Activated T-helper 1 cell treated with Interleukin-2 at 50 U/mL for 16 hours (primary cell): ENCODE measurements at places on chromosomes 5 and 9.

- DNase-seq = no peak
Measured at GRCh38 chr9:105389796-105390195, 58.0 kb upstream of the FSD1L start.

GRCh38 chr5:95631991-95632675, 12.2 kb downstream of the GPR150 start:
- peak; percentile 48 for DNase-seq

GRCh38 chr5:548256-548655, 24.0 kb upstream of the SLC9A3 start:
- DNase-seq = no peak

DNA sequence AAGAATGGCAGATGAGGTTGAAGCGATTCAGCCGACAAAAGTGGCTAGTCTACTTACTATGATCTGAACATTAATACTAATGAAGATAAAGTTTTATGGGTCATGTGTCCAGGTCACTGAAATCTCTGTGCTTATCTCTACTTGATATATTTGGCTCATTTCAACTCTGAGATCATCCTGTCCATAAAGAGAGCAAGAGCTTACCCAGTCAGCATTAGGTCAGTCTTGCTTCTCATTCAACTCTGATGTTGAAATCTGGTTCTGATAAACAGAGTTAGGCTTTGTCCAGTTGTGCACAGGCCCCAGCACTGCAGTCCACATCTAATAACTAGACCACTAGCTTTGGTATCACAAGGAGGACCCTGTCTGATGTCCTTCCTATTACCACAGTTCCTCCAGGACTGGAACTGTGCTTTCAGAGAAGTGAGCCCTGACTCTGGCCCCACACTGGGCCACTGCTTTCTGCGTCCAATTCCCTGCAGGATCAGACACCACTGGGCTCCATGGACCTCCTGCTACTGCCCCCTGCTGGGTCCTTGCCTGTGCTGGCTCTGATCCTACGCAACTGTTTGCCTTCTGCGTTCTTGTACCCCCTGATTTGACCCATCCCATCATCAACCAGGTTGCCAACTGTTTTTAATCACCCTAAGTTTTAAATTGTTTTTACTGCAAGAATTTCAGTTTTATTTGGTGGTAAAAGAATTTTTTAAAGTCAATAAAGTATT, 23.7 kb upstream of the FAM120A start:
- no peak for DNase-seq

- no peak for DNase-seq
Measured at GRCh38 chr5:74371621-74372020, 268.9 kb downstream of the ENC1 start.

DNA sequence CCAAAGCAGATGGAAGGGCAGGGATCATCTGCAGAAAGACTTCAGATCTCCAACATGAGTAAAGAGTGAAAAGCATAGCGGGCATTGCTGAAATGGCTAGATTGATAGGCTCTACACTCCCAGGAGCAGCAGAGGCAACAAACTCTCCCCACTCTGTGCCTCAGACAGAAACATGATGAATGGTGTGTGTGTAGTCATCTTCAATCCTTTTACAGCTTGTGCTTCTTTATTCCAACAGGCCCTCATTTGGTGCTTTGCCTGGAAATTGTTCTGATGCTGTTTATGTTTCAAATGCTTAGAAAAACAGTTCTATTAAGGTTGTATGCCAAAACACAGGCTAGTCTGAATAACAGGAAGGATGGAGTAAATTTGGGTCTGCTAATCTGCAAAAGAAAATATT, 176.2 kb downstream of the DMRTA1 start:
- DNase-seq = no peak

- no peak for DNase-seq
Measured at GRCh38 chr5:142853682-142854081, 83.5 kb downstream of the ARHGAP26 start.

DNA sequence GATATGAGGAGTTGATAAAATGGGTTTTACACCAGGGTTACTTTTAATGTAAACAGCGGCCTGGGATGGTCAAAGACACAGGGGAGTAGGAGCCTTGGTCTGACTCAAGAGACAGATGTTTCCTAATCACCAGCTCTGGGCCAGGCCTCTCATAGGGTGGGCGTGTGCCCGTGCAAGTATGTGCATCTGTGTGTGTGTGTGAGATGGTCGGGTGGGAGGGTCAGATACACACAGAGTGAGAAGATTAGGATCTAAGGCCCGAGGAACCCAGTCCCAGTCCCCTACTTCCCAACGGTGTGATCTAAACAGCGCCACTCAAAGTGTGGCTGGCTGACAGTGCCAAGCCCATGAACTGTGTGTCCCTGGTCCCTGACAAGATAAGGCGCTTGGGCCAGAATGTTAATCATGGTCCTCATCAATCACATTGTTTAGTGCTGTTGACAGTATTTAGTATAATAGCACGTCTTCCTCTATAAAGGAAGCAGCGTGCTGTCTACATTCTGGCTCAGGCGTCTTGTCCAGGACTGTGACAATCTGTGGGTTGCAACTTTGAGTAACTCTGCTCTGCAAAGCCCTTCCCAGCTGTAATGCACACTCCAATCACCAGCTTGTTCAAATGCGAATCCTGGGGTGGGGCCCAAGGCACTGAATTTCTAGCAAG, 173.7 kb downstream of the DAB2IP start:
- no peak for DNase-seq

GRCh38 chr9:20683351-20684034, 566 bp upstream of the FOCAD start:
- peak; percentile 2 for DNase-seq

- no peak for DNase-seq
Measured at GRCh38 chr9:126569036-126569435, 44.7 kb upstream of the LMX1B start.

GRCh38 chr9:28735738-28736342, 1162.6 kb upstream of the C9orf72 start:
- no peak for DNase-seq

GRCh38 chr9:95090023-95090791, 227.3 kb downstream of the FANCC start:
- no peak for DNase-seq

- DNase-seq = no peak
Measured at GRCh38 chr5:59521476-59521875, 372.1 kb downstream of the PDE4D start.

DNA sequence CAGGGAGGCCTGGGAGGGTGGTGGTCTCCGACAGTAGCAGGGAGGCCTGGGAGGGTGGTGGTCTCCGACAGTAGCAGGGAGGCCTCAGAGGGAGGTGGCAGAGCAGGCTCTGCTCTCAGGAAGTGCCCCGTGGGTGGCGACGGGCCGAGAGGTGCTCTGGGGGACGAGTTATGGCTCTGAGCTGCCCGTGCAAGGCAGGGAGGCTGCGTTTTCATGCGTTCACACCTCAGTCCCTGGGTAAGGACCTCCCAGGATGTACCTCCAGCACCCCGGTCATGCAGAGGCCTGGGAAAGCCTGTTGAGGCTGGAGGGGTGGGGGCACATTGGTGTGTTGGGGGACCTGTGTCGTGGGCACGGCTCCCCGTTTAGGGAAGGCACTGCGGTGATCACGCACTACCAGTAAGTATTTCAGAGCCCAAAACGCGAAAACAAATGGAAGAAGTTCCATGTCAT, 37.4 kb upstream of the CLPTM1L start:
- no peak for DNase-seq

- no peak for DNase-seq
Measured at GRCh38 chr5:108367679-108368334, 14.1 kb downstream of the FBXL17 start.

DNA sequence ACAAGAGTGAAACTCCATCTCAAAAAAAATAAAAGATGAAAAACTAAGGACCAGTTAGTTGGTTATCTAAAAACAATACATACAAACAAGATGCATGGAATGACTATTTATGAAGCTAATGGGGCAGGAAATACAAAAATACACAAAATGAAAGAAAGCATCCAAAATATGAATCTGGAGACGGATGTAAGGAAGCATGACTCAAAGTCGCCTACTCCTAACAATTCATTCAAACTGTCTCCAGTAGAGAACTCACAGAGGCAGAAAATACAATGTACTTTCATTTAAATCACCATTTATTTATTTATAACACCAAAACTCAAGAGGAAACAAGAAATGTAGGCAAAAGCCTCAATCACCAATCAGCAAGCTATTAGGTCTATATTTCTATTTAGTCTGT, 68.4 kb downstream of the SCAI start:
- DNase-seq = no peak

DNA sequence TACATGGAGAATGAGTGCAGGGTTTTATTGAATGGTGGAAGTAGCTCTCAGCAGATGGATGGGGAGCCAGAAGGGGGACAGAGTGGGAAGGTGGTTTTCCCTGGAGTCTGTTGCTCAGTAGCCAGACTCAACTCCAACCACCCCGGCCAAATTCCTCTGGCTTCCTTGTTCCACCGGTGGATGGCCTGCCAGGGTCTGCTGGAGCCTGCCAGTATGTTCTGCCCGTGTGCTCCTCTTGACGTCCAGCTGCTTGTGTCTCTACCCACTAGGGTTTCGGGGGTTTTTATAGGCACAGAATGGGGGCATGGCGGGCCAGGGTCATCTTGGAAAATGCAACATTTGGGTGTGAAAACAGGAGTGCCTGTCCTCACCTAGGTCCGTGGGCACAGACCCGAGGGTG, 51.4 kb upstream of the KLF9 start:
- DNase-seq = no peak

GRCh38 chr9:136675477-136676296, 11.6 kb downstream of the AGPAT2 start:
- no peak for DNase-seq
